ENCODE measurements at places on chromosomes 7 and 10.

DNA sequence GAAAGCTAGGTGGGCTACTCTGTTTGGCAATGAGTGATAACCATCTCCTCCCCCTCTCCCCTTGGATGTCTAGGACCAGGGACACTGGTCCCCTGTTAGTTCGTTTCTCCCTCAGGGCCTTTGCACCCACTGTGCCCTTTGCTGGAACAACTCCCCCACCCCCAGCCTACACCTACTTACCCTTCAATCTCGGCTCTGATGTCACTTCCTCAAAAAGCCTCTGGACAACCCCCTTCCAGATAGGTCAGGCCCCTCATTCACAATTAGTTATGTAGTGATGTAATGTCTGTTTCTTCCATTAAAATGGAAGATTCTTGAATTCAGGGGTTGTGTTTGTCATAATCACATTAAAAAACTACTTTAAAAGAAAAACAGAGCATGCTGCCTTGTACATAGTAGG is 152.9 kb downstream of the SNX10 start:
- DNase-seq: no peak

- no peak for DNase-seq
These were observed 364.4 kb downstream of the CXCL12 start for GRCh38 chr10:44020322-44021111.

- DNase-seq: no peak
These were observed 43.0 kb downstream of the HERC4 start for GRCh38 chr10:68032113-68032512.

DNA sequence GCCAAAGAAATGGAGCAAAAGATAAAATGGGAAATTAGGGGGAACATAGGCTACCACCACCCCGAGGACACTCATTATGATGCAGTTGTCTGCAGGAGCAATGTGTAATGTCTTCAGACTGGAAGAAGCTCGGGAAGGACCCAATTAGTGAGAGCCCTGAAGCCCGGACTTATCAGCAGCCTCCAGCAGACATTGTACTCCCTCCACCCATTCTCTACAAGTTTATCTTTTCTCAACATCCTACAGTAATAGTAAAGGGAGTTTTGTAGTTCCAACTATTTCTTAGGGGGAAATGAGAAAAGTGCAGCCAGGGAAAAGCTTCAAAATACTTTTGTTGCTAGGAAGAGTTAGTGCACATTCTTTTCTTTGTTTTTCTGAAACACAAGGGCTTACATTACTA is 657.3 kb upstream of the COBL start:
- DNase-seq: no peak

GRCh38 chr7:36707465-36707864 is 16.8 kb downstream of the AOAH start:
- no peak for DNase-seq

- DNase-seq: no peak
These were observed 7.1 kb upstream of the TFPI2 start for GRCh38 chr7:93897680-93898079.

DNA sequence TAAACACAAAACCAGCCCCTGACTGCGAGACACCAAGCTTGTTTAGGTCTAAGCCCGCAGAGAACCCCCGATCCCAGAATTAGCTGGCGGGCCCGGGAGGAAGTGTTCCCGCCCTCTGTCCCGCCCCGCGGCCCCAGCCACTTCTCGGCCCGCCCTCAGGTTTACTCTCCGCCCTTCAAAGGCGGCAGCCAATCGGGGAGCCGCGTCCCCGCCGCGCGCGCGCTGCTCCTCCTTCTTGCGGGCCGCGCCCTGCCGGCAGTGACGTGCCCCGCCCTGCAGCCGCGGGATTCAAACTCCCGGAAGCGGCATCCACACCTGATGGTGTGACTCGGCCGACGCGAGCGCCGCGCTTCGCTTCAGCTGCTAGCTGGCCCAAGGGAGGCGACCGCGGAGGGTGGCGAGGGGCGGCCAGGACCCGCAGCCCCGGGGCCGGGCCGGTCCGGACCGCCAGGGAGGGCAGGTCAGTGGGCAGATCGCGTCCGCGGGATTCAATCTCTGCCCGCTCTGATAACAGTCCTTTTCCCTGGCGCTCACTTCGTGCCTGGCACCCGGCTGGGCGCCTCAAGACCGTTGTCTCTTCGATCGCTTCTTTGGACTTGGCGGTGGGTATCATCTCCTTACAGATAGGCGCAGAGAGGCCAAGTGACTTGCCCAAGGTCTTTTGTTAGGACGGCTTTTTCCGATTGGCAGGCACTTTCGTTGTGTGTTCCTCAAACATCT is at the start of gene CEP55:
TSS of gene CEP55 (plus strand) at position 291 of the 720 bp plus-strand sequence. CDS start 3,440 bp downstream, outside the sequence.
- DNase-seq: peak; percentile 94

- no peak for DNase-seq
These were observed 4.3 kb upstream of the STX1A start for GRCh38 chr7:73723813-73724212.

DNA sequence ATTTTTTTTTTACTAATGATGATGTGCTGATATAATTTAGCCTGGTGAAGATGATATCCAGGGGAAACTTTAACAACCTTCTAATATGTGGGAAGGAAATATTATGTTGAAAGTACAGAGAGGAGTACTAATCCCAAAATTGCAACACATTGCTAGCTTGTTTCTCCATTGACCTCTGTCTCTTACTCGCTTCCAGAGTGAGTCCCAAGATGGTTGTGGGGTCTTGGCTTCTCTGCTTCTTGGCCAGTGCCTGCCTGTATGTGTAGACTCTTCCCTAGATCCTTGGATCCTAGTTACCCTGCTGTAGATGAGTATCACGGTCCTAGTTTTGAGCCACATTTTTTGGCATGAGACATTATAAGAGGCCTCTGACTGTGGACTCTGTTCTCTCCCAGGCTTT is 17.5 kb downstream of the BMPER start:
- no peak for DNase-seq

GRCh38 chr10:43214071-43214955 is 52.6 kb downstream of the RASGEF1A start:
- no peak for DNase-seq

- DNase-seq: no peak
These were observed 346.8 kb upstream of the ETV1 start for GRCh38 chr7:14336256-14336655.

GRCh38 chr7:44154703-44155102 is 13.6 kb upstream of the MYL7 start:
- no peak for DNase-seq

- DNase-seq: no peak
These were observed 7.8 kb upstream of the ADCY1 start for GRCh38 chr7:45566386-45566785.

- DNase-seq: no peak
These were observed 43.5 kb upstream of the MSRB2 start for GRCh38 chr10:23051855-23052331.

- DNase-seq: no peak
These were observed 4.3 kb upstream of the INSYN2A start for GRCh38 chr10:127200646-127201045.

DNA sequence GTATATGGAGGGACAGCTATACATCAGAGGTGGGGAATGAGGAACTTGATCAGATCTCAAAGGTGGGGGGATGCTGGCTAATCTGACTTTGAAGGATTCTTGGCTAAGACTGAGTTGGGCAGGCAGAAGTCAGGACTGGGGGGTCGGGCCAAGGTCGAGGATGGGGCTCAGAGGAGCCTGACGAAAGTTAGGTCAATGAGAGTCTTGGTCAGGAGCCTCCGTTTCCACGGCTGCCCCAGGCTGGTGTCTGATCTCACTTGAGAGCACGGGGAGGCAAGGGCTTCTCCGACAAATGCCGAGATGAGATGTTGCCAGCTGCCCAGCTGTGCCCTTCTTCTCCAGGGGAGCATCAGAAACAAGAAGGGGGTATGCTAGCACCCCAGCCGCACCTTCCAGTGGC is 5.7 kb downstream of the SLC29A3 start:
- no peak for DNase-seq

DNA sequence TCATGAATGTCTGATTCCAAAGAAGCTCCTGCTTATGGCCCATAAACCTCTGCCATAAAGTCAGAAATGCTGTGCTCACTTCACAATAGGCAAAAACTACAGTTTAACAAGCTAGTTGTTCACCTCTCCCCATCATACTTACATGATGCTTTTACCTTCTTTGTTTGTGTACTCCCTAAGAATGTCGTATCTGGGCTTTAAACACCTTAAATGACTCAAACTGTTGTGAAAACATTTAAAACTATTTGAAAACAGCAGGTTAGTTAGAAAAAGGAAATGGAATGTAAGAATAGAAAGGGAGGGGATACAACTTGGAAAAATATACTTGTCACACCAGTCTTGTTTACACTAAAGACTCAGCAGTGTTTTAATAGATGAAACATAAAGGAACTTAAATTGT is 128.2 kb upstream of the AGR3 start:
- DNase-seq: no peak

DNA sequence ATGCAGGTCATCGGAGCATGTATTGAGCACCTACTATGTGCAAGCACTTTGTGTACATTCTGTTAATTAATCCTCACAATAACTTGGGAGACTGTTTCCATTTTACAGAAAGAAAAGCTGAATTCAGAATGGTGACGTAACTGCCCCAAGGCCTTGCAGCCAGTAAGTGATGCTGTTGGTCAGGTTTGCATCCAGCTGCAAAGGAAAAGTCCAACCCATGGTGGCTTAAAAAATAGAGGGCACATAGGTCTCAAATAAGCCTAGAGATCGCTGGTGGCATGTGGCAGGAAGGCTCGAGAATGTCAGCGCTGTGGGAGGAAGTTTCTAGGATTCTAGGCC is 83.8 kb upstream of the CHST15 start:
- DNase-seq: no peak

- DNase-seq: no peak
These were observed 4.7 kb downstream of the BAZ1B start for GRCh38 chr7:73517241-73517995.

GRCh38 chr10:73650537-73651331 is 5.1 kb downstream of the SYNPO2L start:
- no peak for DNase-seq

GRCh38 chr10:102644066-102644645 is at the start of gene TRIM8:
Gene TRIM8 (plus strand): TSS chr10:102644479. CDS start chr10:102644618, 139 bp downstream.
- DNase-seq: no peak

- peak; percentile 3 for DNase-seq
These were observed 41.3 kb downstream of the ARID5B start for GRCh38 chr10:61942604-61943461.

DNA sequence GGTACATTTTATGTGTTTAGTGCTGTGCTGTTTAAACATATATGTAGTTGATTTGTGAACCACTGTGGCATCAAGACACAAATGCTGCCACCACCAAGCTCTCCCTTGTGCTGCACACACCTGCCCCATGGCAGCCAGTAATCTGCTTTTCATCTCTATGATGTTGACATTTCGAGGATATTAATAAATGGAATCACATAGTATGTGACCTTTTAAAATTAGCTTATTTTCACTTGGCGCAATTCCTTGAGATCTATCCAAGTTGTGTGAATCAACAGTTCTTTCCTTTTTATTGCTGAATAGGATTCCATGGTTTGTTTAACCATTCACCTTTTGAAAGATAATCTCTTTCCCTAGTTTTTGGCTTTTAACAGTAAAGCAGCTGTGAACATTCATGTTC is 73.1 kb downstream of the BMPR1A start:
- DNase-seq: no peak

DNA sequence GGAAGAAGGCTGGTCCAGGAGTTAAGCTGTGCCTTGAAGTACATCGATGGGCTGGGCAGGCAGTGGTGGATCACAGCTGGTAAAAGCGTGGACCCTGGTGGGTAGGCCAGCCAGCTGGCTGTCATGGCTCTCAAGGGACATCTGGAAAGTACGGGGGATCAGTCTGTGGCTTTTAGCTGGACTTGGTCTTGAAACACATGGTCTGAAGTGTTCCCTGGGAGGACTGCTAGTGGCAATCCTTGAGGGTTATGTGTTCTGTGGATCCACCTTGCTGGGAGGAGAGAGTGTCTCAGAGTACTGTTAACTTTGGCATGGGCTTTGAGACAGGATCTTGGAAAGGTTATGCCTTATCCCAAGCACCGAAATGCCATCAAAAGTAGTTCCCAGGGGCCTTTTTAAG is 754.3 kb downstream of the SUGCT start:
- DNase-seq: no peak

DNA sequence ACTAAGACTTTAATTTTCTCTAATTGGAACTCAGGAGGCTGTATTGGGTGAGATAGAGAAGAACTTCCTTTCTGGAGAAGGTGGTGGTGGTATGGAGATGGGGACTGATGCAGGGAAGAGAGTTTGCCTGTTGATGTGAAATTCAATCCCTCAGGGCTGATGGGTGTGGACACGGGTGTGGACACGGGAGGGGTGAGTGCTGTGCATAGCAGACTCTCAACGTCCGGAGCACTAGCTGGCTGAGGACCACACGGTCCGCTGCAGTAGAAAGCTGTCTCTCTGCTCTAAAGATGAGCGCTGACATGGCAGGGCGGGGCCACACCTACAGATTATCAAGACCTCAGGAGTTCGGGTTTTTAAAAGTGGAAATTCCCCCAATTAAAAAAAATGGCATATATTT is 148.5 kb upstream of the PITRM1 start:
- no peak for DNase-seq

GRCh38 chr7:25037325-25037724 is 57.3 kb upstream of the OSBPL3 start:
- no peak for DNase-seq

DNA sequence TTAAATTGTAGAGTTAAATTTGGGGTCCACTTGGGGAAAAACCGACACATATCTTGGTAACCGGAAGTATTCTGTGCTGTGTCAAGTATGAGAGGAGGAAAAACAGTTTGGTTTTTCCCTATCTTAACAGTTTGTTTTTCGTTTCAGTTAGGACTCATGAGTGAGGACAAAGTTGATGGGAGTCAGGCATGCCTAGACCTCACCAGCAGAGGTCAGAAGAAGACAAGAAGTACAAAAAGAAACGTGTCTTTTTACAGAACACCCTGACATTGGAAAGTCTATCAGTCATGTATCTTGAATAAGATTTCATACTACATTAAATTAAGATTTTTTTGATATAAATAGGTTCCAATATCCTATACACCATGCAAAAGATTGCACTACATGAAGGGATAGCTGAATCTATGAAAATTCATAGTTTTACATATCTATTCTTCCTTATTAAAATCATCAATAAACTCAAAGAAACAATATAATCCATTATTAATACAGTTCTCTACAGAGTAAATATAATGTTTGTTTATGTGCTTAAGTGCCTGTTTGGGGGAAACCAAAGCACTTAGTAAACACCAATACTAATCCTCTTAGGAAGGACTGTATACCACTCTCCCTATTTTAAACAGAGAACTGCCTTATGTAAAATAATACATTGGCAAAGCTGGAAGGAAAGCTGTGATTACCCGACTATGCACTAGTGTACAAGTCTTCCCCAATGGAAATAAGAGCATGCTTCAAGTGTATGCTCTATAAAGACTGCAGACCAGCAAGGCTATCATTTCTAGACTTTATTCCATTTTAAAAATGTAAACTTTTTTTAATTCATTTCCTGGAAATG is 95.6 kb downstream of the USP6NL start:
- peak; percentile 29 for DNase-seq

- DNase-seq: peak; percentile 82
These were observed 3.4 kb downstream of the KCNH2 start for GRCh38 chr7:150974468-150975391.

GRCh38 chr10:58152673-58153263 is 114.9 kb downstream of the IPMK start:
- DNase-seq: no peak

Data from T follicular helper cell (primary cell).